ENCODE measurements at places on chromosomes 5 and 9.
A peak's percentile ranks its signal among the peaks of the same experiment; 100 is the strongest.

DNA sequence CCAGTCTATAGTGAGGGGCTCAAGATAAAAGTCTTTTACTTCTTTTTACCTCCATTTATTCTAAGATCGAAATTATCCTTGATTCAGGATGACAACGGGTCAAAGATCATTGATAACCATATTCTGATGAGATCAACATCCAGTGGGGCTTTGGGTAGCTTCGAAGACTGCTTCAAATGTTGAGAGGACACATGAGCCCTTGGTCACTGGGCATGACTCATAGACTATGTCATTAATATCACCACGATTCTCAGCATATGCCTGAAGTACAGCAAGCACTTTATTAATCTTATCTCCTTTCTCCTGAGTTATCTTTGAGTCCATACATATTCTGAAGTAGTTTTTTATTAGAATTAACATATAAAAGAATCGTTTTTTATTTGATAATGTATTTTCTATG, 117.1 kb upstream of the DAB2 start:
- DNase-seq: no peak

DNA sequence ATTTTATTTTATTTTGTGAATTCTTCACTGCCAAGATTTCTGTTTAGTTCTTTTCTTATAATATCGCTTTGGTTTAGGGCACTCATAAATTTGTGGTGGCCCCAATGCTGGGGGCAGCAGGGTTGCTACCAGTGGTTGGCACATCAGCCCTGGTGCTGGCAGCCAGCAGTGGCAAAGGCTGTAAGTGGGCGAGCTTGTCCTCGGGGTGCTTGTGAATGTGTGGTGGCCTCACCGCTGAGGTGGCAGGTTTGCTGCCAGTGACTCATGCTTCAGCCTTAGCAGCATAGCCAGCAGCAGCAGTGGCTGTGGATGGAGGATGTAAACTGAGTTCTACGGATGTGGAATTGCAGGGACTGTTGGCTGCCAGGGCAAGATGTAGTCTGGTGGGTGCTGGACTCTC, 262.9 kb upstream of the DMAC1 start:
- no peak for DNase-seq

DNA sequence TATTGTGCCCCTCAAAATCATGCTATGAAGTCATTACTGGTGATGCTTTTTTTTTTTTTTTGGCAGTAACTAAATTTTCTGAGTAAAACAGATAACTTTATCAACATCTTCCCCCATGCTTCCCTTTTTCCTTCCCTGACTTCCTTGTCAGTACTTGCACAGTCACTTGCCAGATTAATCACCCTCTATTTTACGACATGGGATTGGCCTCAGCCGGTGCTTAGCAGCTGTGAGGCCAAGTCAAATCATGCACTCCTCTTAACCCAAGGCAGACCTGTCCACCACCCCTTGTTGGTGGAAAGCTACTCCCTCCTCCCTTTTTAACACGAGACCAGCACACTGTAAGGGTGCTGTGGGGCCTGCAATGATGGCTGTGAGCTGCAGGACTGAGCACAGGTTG, 118.0 kb upstream of the OTULINL start:
- DNase-seq: peak; percentile 80

- no peak for DNase-seq
Measured at GRCh38 chr5:136482206-136482605, 116.9 kb upstream of the TRPC7 start.

DNA sequence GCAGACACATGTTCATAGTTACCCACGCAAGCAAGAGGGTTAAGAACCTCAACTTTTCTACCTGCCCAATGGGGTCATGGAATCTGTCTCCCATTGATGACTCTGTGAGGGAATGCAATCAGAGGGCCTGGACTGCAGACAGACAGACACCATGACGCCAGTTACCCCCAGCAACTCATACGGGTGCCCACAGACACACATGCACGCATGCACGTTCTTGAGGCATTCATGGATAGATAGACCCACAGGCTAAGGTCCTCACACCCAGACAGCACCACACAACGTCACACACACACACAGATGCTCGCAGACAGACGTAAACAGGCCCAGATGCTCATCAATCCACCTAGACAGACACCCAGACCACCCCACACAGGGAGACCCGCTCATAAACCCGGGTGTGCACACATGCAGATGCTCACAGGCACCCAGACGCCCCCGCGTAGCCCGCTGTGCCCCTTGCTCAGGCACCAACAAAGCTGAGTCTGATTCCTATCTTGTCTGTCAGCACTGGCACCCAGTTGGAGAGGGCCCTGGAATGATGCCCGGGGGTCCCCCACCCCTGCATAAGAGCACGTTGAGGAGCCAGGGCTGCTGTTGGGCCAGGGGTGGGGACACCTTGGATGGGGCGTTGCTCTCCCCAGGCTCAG, 23.6 kb downstream of the LHX2 start:
- DNase-seq: no peak

DNA sequence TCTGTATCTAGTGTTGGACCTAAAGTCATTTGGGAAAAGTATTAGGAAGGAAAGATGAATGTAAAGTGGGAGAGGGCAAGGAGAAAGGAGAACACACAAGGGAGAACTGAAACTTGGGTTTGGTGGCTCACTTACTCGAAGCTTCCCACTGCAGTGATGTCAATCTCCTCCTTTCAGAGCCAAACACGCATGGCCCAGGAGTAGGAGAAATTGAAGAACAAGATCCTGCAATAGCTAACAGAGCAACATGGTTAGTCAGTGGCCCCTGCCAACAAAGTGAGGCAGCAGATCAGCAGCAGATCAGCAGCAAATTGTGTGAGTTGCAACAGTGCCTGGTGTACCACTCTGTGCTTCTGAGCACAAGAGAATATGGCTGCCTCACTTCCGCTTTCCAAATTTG, 366.4 kb downstream of the PSAT1 start:
- no peak for DNase-seq

DNA sequence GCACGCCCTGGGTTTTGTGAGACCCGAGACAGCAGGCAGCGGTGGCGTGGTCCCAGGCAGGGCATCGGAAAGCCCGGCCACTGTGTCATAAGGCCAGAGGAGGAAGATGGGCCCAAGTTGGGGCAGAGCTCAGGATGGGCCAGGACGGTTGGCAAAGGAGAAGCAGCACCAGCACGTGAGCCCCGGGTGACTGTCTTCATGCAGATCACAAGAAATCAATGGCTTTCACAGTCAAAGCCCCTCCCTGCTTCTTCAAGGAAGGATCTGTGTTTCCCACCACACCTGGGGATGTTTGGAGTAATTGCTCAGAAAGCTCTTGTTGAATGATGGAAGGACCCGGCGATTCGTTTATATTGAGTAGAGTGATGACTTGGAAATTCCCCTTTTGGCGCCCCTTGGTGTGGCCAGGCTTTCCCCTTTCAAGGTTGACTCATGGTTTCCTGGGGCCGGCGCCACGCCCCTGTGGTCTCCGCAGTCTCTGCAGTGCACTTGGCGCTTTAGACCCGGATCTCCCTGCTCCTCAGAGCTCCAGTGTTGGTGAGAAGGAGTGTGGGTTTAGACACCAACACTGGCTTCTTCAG, 52.1 kb downstream of the IL31RA start:
- no peak for DNase-seq

DNA sequence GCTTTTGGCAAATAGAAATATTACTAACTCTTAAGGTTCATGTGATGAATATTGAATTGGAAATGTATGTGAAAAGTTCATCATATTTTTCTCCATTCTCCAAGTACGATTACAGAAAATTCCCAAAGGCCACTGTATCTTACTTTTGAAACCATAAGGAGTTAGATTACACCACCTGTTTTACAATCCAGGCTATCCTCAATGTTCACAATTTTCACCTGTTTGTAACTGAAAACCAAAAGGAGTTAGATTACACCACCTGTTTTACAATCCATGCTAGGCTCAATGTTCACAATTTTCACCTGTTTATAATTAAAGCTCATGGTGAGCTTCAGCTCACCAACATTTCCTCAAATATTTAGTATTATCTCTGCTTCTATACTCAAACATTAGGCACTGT, 188.0 kb downstream of the HCN1 start:
- DNase-seq: no peak

DNA sequence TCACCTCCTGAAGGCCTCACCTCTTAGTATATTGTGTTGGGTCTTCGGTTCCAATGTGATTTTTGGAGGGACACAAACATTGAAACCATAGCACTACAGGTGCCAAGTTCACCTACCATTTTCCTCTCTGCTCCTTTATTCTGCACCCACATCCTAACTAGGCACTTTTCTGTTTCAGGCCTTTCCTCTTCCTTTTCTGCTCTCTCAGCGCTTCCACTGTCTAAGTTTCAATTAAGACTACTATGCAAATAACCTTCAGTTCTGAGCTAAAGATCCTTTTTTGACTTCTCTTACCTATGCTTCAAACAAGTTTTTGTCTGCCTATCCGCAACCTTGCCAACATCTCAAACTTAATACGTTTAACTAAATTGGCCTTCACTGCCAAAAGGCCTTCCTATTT, 25.4 kb upstream of the ZFYVE16 start:
- no peak for DNase-seq
